Epithelial cell of esophagus (primary cell): ENCODE measurements at places on chromosomes 16 and 17.

DNA sequence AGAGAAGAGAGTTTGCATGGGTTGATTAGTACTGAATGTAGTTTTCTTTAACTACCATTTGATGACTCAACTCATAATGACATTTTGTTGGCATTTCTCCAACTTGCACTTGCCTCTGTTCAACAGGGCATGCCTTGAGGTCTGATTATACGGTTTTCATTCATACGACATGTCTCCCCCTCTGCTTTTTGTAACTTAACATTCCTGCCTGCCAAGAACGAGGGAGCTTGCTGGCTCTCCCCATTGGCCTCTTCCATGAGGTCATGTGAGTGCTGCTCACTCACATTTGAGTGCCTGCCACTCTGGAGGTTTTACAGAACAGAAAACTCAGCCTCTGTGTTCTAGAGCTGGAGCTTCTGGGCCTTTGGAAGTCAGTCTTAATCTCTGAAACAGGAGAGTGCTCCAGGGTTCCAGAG lies 19.7 kb downstream of the MAP2K6 start:
- DNase-seq, result peak; percentile 92

DNA sequence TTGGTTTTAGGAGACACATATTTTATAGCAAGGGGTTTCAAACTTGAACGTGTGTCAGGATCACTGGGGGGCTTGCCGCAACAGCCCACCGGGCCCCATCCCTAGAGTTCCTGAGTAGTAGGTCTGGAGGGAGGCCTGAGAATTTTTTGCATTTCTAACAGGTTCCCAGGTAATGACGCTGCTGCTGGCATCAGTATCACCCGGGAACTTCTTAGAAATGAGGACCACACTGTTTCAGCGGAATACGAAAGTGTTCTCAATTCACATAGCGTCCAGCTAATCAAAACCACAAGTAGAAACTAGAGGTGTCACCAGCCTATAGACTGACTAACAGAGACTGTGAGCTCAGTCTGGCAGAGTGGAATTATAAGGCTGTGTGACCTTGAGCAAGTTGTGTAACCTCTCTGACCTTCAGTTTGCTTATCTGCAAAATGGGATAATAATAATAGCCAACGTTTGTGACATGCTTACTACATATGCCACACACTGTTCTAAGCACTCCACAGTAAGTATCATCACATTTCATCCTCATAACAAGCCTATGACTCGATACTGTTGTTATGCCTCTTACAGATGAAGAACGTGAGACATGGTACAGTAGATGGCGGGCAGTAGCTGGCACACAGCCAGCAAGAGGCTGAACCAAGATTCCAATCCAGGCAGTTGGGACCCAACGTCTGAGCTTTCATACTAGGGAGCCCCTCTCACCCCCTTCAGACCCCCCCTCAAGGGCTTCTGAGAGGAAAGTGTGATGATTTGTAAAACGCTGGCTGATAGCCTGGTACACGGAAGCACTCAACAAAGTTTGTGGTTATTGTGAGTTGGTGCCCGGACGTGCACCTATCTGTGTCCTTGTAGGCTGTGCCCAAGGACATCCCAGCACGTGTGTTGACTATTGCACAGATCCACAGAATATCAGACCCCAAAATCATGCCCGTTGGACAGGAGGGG lies 4.6 kb upstream of the ICAM2 start:
- DNase-seq, result peak; percentile 52

DNA sequence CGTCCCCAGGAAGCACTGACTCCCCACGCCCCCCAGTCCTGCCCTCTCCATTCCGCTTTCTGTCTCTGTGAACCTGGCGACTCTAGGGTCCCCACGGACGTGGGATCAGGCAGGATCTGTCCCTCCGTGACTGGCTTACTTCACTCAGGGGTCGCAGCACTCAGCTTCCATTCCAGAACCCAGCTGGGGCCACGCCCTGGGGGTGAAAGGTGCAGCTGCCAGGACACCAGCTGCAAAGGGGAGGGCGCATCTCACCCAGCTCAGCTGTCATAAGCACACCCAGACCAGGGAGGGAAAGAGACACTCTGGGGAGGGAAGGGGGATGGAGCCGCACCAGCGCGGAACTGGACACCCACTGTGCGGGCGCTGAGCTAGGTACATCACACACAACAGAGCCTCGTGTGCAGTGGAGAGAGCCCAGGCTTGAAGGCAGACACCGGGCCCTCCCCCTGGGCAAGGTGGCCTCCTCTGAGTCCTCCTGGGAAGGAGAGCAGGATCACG lies 18.5 kb upstream of the HEXD start:
- no peak for DNase-seq

DNA sequence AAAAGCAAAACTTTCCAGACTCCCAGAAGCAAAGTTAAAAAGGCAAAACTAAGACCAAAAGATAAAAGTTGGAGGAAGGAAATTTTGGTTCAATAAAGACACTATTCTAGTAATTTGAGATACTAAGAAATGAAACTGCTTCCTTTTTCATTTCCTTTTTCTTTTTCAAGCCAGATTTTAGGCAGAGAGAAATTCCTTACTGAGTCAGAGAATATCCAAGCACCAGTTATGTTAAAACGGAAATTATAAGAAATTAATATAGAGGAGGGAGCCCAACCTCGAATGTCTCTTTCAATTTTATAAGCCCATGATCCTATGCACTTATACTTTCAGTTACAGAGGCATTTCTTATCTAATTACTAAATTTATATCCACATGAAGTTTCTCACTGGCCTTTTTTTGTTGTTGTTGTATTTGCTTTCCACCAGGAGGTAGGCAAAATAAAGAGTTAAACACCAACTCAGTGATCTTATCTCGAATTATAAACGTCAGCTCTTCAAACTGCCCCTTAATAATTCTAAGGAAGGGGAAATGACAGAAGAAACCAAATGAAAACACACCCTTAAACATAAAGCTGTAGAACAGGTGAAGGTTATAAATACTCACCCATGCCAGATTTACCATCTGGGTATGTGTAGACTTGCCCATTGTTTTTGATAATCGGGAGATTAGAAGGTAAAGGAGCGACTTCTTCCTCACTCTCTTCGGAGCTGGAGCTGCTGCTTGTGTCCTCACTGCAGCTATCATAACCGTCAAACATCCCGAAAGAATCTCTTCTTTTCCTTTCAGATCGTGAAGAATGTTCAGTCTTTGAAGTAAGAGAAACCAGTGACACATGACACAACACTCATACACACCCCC lies 35.2 kb downstream of the MBTD1 start:
- DNase-seq, result no peak

- no peak for DNase-seq
Observed at GRCh38 chr17:73203135-73203787, 10.4 kb downstream of the COG1 start.

DNA sequence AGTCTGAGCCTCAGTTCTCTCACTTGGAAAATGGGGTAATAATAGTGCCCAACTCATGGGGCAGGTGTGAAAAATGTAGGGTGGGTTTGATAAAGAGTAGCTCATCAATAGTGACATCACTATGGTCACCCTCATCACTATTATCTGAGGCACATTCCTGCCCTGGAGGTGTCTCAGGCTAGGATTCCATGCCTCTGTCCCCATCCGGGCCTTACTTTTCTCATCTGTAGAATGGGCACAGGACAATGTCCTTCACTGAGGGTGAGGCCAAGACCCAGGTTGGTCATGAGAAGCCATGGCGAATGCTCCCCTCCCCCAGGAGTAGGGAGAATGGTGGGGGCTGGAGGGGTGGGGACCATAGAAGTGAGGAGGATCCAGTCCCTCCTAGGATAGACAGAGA lies 30.5 kb downstream of the MYO15A start:
- no peak for DNase-seq

DNA sequence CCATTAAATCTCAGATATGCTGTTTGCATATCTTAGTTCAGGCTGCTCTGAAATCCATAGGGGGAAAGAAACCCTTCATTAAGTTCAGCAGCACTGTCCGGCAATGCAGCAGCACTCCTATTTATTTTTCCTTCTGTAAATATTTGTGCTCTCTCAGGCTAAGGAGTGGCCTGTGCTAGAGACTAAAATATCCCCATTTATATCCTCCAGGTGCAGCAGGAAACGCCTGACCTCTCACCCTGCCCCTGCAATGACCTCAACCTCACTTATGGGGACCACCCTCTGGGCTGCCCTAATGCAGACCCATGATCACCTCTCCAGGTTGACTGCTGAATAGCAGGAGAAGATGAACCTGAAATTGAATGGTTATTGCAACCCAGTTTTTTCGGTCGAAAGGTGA lies 165.0 kb upstream of the ELAC2 start:
- no peak for DNase-seq

GRCh38 chr17:64653325-64653984 lies 8.7 kb downstream of the SMURF2 start:
- DNase-seq, result peak; percentile 62

GRCh38 chr16:67156143-67156844 lies 3.4 kb downstream of the TRADD start:
- DNase-seq, result no peak
